ENCODE measurements at places on chromosomes 1 and 21.

GRCh38 chr1:225137976-225138375, 208.5 kb downstream of the DNAH14 start:
- DNase-seq = no peak

DNA sequence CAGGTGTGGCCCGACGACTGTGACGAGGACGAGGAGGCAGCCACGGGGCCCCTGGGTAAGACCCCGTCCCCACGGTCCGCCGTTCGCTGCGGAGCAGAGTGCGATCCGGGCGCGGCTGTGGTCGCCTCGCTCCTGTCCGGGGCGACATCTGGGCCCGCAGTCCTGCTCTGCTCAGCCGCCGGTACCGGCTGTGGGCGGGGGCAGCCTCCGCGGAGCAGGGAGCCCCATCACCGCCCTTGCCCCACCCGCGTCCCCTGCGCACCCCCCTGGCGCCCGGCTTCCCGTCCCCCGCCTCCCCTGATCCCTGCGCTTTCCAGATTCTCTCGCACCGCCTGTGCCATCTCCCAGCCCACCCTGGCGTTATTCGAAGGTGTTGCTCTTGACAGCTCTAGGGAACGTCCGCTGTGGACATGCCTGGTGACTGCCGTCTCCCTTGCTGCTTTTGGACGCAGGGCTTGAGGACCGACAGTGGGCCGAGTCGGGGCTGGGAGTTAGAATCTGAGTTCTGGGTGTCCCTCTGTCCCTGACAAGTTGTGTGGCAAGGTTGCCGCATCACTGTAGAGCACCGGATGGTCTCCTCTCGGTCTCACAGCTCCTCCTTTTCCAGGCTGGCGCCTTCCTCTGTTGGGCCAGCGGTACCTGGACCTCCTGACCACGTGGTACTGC, 596 bp downstream of the TOR3A start:
- peak; percentile 62 for DNase-seq

- no peak for DNase-seq
Observed at GRCh38 chr21:36661511-36662309, 37.2 kb upstream of the SIM2 start.

DNA sequence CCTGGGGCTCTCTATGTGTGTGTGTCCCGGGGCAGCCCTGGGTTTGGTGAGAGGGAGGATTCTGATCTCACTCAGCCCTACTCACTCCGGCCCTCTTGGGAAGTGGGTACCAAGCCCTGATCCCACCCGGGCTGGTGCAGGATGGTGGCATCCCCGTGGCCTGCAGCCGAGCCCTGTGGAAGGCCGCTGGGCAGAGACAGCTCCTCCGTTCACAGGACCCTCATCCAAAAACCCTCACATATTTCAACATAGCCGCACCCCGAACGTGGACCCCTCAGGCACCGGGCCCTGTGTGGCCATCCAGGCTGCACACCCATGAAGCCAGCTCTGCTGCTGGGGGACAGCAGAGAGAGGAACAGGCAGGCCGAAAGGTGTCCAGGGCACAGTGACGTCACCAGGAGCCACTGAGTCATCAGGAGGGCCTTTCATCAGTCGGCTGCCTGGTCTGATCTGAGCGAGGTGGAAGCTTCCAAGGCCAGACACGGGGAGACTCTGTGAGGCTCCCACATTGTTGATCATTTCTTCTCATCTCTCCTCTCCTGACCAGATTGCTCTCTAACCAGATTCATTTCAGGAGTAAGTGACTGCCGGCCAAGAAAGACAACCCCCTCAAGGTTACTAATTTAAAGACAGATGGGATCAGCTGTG, 16.2 kb upstream of the GPR157 start:
- no peak for DNase-seq

DNA sequence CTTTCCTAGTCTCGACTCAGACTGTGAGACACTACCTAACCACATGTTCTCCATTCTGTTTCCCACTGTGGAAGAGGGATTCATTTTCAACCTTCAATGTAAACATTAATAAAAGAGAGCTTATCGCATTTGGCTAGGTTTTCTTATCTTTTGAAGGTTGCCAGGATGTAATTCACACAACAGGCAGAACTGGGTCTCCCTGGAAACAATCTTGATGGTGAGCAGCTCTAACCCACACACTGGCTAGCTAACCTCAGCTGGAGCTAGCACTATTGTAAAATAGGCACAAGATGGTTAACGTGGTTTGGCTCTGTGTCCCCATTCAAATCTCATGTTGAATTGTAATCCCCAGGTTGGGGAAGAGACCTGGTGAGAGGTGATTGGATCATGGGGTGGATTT, 75.1 kb downstream of the ZSCAN20 start:
- DNase-seq = no peak

DNA sequence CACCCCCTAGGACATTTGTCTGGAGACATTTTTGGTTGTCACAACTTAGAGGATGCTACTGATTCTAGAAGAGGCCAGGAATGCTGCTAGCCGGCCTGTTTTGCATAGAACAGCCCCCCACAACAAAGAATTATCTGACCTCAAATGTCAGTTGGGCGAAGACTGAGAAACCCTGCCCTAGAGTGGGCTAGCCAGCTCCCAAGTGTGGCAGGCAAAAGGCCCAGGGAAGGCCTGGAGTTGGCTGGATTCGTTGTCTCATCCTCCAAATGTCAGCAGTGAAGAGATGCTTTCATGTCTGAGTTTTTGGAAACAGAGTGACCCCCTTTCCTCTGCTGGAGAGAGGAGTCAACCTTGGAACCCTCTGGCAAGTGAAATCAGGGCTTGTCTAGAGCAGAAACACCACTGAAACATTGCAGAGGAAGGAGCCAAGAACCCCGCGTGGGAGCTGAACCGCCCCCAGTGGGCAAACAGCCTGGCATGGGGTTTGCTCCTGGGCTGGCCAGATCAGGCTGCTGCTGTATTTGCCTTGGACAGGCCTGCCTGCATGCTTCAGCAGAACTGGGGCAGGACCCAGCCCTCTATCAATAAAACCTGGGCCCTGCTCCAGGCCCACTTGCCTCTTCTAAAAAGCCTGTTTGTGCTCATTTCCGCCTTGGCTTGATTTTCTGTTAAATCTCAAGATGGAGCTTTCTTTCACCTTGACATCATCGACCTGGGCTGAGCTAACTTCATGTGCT, 32.9 kb downstream of the RASSF5 start:
- peak; percentile 80 for DNase-seq
